ENCODE measurements at places on chromosomes 3 and 15.

DNA sequence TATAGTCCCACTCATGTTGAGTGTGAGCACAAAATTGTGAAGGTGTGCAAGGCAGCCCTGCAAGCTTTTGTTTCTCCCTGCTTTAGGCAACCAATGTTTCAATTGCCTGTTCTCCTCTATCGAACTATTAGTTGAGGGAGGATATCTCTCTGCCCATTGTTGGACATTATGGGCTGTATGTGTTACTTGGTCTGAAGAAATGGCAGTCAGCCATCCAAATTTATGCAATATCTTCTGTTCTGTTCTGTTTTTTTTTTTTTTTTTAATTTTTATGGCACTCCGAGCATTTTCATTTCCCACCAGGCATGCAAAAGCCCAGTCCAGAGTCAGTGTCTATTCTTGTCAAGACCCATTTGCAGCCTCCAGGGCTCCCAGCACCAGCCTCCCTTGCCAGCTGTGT is 44.0 kb downstream of the ANAPC13 start:
- no peak for DNase-seq

DNA sequence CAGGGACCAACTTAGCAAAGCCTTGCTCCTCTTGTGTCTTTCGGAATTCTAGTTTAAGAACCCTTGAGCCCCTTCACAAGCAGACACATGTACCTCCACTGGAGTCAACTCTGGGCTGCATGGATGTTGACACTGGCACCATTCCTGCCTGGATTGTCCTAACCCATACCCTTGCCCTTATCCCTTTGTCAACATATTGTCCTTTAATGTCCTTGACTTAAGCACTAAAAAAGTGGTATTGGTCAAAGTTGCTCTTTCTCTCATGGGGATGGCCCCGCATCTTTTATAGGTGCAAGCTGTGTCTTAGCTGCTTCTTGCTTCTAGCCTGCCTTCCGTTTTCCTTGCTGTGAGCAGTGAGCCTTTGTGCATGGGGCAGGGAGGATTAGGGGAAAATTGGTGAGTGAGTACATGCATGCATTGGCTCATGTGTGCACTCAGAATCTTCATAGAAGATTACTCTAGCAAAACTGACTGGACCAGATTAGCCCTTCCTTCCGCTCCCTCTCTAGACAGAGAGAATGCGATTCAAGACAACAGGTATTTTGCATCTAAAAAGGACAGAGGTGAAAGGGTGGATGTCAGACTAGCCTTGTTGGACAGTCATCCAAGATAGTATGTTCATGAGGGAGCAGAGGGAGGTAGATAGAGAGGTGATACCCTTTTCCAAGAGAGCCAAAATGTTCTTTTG is 42.4 kb downstream of the TGFBR2 start:
- no peak for DNase-seq

GRCh38 chr15:60255390-60255789 is 142.4 kb downstream of the ANXA2 start:
- DNase-seq: no peak

DNA sequence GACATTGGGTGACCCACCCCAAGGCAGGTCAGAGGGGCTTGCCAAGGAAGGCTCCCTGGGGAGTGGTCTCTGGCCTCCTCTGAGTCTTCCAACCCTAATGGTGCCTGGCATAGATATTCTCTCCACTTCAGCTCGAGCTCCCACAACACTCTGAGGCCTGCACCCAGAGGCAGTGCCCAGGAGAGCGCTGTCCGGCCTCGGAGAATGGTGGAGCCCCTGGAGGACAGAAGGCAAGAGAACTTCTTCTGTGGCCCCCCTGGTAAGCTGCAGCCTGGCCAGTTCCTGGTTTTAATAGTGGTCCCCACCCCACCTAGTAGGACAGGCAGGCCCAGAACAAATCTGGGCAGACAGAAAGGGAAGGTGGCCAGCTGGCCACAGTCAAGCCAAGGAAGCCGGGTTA is 7.0 kb downstream of the DISP2 start:
- no peak for DNase-seq

DNA sequence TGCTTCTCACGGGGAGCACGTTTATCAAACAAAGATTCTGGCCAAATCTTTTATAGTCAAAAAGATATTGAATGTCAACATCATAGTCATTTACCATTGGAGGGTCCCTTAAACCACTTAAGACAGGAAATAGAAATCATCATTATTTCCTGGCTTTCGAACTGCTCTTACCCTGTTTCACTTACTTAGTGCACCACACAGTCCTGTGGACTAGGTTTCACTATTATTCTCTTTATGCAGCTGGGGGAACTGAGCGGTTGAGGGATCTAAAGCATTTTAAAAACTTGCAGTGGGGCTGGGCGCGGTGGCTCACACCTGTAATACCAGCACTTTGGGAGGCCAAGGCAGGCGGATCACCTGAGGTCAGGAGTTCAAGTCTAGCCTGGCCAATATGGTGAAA is 13.7 kb upstream of the TPRG1 start:
- no peak for DNase-seq

DNA sequence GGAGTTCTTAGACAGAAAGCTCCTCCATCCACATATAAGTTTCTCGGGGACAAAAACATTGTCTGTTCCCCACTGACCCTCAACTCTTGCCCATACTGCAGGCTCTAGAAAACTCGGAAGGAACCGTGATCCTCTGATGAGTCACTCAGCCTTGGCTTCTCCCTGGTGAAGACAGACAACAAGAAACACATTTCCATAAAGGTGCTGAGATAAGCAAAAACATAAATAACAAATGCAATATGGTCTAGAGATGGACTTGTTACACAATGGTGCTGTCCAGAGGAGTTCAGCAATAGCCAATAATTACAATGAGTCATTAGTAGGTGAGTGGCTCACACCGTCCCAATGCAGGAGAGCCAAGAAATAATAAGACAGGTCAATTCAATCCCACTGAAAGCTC is 43.7 kb downstream of the MAGI1 start:
- DNase-seq: no peak

DNA sequence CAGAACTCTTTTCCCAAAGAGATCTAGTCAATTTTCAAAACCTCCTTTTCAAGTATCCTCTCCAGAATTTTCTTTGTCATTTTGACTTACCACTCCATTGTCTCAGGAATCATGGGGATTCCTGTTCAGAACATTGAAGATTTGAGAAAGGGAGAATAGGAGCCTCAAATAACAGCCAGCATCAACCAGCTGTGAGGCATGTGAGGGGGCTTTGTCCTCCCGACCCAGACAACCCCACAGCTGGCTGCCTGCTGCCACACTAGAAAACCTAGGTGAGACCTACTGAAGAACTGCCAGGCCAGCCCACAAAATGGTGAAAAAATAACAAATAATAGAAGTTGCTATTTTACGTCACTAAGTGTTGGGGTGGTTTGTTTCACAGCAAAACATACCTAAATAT is 5.9 kb upstream of the ARHGEF26 start:
- no peak for DNase-seq

DNA sequence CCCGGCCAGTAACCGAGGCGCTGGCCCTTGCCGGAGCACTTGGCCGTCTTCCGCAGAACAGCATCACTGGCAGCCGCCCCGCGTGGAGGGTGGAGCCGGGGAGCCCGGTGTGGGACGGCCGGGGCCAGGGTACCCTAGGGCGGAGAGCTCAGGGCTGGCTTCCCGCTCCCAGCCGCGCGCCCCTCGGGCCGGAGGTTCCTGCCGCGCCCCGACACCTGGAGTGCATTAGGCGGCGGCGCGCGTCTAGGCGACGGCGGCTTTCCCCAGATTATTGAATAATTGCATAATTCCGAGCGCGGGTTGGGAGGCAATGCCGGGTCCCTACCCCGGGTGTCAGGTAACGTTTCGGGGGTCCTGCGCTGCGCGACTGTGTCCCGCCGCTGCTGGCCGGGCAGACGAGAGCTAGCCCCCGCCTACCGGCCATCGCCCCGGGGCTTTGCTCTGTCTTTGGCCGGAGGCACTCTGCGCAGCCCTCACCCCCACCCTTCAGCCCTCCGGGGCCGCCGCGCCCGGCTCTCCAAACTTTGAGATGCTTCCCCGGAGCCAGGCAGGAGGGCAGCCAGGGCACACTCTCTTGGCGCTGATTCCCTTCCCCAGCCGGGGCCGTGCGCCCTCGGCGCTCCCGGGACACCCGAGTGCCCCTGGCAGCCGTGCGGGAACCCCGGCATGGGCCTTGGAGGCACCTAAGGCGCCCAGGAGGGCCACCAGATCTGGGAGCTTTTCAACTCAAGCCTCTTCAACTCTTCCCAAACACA is 749 bp downstream of the ITGA11 start:
- DNase-seq: no peak

- DNase-seq: no peak
Measured at GRCh38 chr3:95474338-95474737, 1340.1 kb upstream of the EPHA6 start.

DNA sequence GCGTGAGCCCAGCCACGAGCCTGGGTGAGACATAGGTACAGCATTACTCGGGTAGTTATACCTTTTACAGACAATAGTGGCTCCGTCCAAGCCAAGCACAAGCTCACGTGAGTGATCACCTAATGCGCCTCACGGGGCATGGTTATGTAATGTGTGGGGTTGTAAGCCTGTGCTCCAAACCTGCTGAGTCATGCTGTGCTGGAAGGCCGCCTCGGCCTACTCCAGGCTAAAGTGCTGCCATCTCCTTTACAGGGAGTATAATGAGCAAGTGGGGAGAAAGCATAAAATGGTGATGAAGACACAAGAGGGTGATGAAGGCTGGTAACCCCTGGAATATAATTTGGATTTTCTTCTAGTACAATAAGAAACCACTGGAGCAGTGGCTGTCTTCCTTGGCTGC is 175.8 kb upstream of the STT3B start:
- no peak for DNase-seq

DNA sequence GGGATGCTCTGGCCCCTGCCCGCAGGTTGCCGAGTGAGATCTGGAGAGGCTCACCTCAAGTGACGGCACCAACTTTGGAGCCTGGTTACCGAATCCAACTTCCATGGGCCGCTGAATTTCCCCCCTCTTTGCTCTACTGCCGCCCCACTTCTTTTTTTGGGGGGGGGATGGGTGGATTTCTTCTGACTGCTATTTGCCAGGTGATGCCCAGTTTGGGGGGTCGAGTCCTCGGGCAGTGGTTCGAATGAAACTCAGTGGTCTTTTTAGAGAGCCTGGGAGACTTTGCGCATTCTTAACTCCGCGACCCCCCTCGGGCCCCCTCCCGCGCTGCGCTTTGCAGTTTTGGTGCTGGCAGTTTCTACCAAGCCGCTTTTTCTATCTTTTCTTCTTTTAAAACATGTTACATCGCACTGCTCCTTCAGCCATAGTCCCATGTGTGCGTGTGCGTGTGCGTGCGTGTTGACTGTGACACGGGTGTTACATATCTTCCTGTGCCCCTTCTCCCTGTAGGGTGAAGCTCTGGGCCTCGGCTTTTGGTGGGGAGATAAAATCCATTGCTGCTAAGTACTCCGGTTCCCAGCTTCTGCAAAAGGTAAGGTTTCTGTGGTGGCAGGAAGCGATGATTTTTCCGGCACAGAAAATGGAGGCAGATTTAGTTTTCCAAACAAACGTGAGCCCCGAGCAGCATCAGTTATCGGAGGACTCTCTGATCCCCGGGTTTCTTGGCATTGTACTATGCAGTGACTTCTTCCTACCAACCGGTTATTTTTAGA is 837 bp downstream of the CACNA2D3 start:
- no peak for DNase-seq

GRCh38 chr3:16012086-16012485 is 162.4 kb upstream of the GALNT15 start:
- no peak for DNase-seq

DNA sequence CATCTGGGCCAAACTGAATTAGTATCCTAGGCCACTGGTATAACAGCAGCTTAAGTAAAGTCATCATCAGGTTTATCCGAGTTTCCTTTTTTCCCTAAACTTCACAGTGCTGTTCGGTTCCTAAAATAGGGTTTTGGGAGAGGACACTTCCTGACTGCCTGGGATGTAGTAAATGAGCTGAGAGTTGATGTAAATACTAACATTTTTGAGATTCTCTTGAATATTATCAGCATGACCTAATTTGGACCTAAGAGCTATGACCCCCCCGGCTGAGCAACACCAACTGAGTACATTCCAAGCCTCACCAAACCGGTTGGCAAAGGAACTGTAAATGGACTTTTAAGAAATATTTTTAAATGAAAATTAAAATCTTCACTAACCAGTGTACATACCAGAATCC is 78.8 kb downstream of the IL5RA start:
- DNase-seq: no peak

All from esophagus squamous epithelium (tissue), 5 donors.